ENCODE measurements at places on chromosomes 11 and 22.

DNA sequence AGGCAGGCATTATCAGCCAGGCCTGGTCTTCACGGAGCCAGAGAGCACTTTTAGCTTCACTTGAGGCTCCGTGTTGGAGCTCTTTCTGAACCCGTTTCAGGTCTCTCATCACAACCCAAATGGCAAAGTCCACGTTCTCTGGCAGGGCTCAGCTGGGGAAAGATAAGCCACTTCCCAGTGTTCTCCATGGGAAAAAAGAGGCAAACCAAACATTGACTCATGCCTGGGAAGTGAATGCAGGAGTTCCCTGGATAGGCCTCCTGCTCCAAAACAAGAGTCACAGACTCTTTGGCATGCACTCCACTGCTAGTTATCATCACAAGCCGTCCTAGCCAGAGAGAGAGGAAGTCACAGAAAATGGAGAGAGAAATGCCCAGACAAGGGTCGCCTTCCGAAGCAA is 11.6 kb downstream of the OPCML start:
- no peak for DNase-seq

DNA sequence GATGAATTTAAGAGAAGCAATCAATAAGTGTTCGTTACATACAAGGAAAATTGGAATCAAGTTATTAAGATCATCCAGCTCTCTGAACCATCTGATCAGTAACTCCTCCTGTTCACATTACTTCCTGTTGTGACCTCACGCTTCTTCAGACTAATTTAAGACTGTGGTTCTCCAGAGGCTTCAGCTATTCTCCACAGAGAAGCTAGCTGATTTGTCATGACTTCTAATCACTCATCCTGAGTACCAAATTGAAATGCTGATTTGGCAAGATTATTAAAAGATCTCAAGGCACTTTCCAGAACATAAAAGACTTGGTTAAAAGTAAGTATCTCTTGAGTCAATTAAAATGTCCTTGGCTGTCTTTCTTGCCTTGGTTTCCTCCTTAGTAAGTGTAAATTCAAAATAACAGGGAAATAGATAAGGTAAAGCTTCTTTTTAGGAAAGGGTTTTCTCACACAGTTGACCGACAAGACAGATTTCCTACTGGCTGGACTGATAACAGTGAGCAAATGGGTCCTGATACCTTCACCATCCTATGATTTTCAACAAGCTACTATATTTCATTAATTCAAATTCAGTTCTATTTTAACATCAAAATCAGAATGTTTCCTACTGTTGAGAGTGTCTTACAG is 38.5 kb downstream of the GAB2 start:
- DNase-seq = no peak

- DNase-seq = no peak
These were observed 511.7 kb downstream of the TBC1D22A start for GRCh38 chr22:47274196-47274595.

GRCh38 chr22:32949391-32950173 is 108.6 kb downstream of the SYN3 start:
- no peak for DNase-seq

DNA sequence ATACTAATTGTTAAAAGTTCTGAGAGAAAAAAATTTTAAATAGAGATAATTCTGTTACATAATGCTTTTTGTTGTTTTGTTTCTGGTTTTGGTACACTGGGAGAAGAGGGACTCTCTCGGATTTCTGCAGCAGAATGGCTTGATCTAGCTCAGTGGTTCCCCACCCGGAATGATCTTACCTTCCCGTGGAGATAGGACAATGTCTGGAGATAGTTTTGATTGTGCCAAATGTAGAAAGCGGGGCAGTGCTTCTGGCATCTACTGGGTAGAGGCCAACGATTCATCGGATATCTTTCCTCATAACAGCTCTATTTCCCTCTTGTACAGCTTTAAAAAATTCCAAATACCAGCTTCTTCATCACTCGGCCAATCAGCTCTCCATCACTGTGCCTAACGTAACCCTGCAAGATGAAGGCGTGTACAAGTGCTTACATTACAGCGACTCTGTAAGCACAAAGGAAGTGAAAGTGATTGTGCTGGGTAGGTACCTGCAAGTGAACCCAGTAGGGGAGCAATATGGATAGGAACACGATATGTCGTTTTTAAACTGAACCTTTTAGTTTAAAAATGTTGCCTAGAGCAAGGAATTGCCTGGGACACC is 13.2 kb downstream of the CRTAM start:
- DNase-seq = no peak

GRCh38 chr11:128653801-128654231 is 40.1 kb upstream of the FLI1 start:
- no peak for DNase-seq

DNA sequence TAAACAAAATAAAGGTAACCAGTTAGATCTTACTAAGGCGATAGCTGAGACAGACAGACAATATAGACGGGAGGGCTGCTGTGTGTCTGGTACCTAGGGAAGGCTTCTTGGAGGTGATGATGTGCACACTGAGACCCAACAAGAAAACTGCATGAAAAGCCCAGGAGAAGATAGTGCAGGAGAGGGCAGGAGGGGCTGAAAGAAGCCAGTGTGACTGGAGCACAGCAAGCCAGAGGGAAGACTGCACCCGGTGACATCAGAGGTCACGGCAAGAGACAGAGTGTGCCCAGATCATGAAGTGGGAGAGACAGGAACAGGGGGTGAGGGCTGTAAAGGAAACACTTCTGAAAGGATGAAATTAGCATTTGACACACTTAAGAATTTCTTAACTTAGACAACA is 266.3 kb downstream of the BRD1 start:
- no peak for DNase-seq

DNA sequence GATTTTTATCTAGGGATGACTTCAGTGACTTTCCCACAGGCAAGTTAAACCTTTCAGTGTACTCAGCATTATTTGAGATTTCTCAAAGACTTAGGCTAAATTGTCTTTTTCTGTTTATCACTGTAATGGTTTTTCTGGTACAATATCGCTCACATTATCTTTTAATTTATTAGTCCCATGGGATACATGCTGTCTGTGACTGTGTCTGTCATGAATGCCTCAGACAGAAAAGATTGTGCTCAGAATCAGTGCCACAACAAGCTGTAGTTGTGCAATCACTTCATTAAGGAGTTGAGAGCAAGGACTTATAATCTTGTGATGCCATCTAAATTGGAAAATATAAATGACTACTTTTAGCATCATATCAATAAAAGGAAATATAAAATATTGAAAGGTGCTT is 2374.2 kb upstream of the RAG2 start:
- no peak for DNase-seq

GRCh38 chr11:117256573-117256972 is 24.1 kb downstream of the RNF214 start:
- no peak for DNase-seq

DNA sequence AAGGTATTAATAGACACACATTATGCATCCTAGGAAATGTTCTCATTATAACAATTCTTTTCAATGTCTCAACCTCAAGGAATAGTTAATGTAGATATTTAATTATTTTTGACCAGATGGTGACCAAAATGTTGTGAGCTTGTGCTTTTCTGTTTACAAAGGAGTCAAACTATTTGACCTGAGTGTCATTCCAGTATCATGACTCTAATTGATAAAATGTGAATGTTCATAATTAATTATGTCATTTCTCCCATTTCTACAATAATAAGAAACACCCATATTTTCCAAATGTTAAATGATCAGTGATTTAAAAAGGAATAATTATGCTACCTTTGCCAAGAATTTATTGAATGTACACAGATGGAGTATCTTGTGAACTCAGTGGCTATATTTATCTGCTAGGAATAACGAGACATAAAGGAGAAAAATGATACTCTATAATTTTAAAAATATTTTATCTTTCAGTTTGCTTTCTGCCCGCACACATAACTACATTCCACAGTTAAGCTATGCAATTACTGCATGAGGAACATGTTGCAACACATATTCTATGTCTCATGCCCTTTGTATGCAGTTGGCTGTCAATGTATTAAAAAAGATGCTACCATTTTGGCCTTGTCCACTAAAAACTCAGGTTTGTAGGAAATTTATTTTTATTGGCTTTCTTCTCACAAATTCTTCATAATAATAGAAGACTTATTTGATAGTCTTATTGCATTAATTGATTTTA is 376.7 kb upstream of the CCDC179 start:
- DNase-seq = no peak

DNA sequence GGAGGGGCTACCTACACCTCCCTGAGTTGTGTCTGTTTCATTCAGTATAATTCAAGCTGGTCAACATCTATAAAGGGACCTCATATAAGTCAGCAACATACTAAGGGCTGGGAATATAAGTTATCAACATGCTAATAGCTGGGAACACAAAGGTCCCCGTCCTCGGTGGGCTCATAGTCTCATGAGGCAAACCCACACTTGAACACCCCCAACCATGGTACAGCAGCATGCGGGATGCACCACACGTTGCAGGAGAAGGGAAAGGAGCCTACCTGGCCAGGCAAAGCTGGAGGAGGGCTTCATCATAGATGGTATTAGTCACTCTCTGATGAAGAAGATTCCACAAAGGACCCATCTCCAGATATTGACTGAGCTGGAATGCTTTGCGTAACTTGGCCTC is 561.8 kb upstream of the B3GAT1 start:
- DNase-seq = no peak

GRCh38 chr11:86575208-86575855 is 97.1 kb downstream of the ME3 start:
- no peak for DNase-seq

DNA sequence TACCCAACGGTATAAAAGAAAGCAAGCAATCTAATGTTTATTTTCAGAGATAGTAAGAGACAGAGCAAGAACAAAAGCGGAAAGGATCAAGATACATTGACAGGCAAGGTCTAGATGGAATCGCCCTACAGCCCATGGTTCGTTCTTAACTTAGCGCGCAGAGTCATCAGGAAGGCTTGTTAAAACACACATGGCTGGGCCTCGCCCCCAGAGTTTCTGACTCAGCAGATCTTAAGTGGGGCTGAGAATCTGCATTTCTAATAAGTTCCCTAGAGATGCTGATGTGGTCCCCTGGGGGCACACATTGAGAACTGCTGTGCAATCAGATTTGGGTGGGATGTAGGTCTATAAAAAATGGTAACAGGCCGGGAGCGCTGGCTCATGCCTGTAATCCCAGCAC is 35.8 kb upstream of the CHRM4 start:
- no peak for DNase-seq

All from stimulated activated CD4-positive, alpha-beta T cell treated with anti-CD3 and anti-CD28 coated beads, Interleukin-4, amount 100 ng/mL, for 1 hour (primary cell).